H54 (cell line): ENCODE measurements at places on chromosomes 16 and 17.

DNA sequence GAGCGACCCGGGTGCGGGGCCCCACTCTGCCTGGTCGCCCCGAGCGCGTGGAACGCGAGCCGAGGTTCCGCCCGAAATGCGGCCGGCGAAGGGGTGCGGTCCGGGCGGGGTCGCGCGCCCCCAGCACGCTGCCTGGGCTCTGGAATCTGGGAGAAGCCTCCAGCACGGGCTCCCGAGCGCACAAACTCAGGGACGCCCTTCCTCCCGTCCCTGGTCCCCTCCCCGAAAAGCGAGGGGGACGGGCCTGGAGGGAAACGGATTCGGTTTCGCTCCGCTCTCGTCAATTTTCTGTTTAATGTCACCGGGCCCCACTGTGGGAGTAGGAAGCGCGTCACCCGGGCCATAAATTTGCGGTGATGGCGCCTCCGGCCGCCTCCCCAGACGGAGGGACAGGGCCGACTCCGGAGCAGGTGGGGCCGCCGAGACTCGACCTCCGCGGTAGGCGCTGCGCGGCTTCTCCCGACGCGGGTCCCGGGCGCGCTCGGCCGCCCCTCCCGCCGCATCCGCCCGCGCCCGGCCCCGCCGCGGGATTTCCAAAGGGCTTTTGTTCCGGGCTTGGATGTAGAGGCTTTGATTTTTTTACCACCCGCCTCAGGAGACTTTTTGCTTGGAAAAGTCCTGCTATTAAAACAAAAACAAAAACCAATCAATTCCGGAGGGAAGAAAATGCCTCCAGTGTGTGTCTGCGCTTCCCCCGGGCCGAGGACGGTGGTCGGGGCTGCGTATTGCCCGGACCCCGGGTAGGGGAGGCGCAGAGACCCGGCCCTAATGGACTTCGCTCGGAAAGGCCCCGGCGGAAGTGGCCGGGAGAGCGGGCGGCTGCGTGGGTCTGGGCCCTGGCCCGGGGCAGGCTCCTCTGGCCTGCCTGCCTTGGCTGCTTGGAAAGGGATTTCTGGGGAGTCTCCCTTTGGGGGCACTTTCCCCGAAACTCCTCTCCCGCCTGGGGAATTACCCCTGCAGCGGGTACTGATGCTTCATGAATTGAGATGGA lies 7.9 kb upstream of the BAHCC1 start:
- no peak for DNase-seq

GRCh38 chr17:74457146-74457819 lies 9.2 kb upstream of the CD300A start:
- peak; percentile 82 for DNase-seq

- no peak for DNase-seq
Measured at GRCh38 chr16:85445779-85446222, 167.3 kb upstream of the GSE1 start.

GRCh38 chr17:48747445-48748363 lies 19.2 kb upstream of the HOXB13 start:
- no peak for DNase-seq

- DNase-seq: no peak
Measured at GRCh38 chr17:68803164-68803929, 151.8 kb downstream of the ABCA8 start.
